ENCODE measurements at places on chromosomes 3 and 15.

DNA sequence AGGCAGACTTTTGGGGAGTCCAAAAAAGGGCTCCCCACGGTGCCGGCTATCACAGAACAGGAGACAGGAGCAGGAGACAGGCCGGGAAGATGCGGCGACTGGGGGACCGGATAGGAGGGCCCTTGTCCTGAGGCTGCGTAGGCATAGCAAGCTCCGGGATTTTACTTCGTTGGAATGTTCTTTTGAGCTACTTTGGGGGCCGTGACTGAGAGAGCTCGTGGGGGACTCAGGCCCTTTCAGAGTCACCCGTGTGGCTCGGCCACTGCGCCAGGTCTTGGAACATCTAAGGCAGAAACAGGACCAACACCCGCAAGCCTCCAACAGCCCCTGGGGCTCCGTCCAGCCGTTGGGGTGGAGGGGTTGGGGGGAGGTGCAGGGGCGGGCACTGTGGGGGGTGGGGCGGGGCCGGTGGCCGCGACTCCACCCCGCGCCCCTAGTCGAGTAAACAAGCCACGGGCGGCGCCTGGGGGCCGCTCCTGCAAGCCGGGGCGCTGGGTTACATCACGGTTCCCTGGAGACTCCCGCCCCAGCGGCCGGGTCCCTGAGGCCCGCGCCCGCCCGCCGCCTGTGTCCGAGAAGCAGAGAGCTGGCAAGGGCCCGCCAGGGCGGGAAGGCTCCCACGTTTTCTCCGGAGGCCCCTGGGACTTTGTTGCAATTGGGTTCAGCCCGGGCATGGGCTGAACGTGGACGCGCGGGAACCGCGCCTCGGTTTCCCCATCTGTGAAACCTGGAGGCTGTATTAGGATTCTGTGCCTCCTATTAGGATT is 23.3 kb upstream of the C15orf39 start:
- DNase-seq = no peak

- no peak for DNase-seq
Observed at GRCh38 chr3:186614266-186614596, 1.4 kb downstream of the AHSG start.

GRCh38 chr15:79213650-79214049 is 68.9 kb upstream of the ANKRD34C start:
- no peak for DNase-seq

DNA sequence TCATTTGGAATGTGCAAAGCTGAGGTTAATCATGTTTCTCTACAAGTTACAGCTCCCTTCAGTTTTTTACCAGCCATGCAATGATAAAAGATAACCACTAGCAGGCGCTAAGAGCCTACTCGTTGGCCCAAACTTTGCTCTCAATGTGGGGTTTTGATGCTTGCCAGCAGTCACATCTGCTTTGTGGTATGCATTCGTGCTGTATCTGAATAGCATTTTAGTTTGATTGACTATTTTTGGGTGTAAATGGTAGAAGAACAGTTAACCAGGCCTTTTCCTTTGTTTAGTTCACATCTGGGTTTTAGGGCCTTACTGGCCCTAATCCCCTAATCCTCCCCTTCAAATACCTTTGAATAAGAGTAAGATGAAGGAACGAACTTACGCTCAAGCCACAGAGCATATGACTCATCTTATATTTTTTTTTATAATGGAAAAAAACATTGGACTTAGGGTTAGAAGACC is 4.4 kb upstream of the CLDN11 start:
- no peak for DNase-seq

DNA sequence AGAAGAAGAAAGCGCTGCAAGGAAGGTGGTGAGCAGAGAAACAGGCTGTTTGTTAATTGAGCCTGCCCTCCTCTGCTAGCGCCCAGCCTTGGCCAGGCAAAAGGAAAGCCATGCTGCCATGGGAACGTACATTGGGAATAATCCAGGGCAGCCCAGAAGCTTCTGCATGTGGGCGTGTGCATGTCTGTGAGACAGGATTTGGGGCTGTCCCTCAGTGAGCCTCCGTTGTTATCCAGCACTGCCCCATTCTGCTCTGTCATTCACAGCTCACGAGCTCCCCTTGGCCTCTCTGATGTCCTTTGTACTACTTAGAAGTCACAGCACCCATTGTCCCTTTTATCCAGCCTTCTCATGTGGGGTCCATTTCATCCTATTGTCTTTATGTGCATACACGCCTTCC is 239.1 kb upstream of the ROPN1 start:
- no peak for DNase-seq

GRCh38 chr3:83498361-83499016 is 1460.3 kb upstream of the CADM2 start:
- no peak for DNase-seq

Data from activated CD8-positive, alpha-beta memory T cell treated with anti-CD3 and anti-CD28 coated beads for 4 hours (primary cell).